GM12878 (cell line): ENCODE measurements at places on chromosomes 2 and 18. TPM values are rescaled to one million over a fixed set of nuclear protein-coding genes. Genes with fewer than 3 reads are reported as not detected.
A peak's percentile ranks its signal among the peaks of the same experiment; 100 is the strongest.

DNA sequence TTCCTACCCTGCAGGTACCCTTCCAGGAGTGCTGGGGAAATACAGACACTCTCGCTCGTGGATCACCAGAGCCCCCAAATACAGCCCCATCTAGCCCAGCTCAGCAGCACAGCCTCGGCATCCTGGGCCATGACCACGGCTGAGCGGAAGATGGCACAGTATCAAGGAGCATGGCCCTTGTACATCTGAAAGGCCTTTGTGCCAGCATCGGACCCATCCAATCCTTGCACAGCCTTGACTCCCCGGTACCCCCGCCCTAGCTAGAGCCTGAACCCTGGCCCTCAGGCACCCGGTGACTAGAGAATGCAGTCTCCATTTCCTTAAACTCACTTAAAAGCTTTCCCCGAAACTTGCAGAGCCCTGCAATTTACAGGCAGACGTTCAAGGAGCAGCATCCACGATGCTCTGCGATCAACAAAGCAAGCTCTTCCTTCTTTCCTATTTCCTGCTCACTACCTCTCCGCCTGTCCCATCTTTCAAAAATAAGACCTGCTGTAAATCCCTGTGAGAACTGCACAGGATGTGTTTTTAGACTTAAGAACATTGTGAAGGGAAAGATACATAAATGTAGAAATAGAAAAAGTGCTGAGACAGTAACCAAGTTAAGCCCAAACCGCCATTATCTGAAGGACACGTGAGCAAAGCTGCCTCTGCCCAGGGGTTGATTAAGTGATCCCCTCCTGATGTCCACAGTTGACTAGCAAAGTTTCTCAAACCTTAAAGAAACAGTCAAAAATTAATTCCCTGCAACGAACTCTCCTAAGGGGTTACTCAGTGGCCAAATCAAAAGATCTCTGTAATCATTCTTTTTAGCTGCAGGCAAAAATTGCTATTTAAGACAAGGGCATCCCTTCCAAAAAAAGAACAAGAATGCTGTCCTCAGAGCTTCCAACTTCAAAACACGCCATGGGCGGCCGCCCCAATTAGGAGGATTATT is 48.5 kb downstream of the ZNF516 start:
- DNase-seq = no peak

DNA sequence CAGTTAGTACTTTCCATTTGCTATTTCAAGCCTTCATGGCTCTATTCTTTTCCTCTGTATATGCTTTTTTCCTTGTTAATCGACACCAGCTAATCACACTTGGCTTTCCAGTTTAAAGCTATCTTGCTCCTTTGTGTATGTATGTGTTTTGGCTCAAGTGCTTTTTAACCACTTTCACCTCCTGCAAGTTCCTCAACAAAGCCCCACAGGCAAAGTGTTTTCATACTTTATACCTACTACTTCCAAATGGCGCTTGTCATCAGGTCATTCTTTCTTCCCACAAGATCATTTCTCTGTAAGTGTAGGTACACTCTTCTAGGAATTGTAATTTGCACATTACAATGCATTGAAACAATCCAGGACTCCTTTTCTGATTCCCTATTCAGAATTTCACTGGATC is 64.0 kb upstream of the FIGN start:
- DNase-seq = no peak

- no peak for DNase-seq
These were observed 112.0 kb downstream of the QPCT start for GRCh38 chr2:37456479-37456878.

- DNase-seq = no peak
These were observed 1.5 kb upstream of the OSGEPL1 start for GRCh38 chr2:189763908-189764661.

GRCh38 chr2:23628926-23629771 is 244.2 kb downstream of the KLHL29 start:
- no peak for DNase-seq

DNA sequence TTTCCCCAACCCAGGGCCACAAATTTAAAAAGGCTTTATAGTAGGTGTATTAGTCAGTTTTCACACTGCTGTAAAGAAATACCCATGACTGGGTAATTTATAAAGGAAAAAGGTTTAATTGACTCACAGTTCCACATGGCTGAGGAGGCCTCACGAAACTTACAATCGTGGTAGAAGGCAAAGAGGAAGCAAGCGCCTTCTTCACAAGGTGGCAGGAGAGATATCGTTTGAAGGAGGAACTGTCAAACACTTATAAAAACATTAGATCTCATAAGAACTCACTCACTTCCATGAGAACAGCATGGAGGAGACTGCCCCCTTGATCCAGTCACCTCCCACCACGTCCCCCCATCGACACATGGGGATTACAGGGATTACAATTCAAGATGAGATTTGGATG is 70.4 kb downstream of the FECH start:
- DNase-seq = no peak

DNA sequence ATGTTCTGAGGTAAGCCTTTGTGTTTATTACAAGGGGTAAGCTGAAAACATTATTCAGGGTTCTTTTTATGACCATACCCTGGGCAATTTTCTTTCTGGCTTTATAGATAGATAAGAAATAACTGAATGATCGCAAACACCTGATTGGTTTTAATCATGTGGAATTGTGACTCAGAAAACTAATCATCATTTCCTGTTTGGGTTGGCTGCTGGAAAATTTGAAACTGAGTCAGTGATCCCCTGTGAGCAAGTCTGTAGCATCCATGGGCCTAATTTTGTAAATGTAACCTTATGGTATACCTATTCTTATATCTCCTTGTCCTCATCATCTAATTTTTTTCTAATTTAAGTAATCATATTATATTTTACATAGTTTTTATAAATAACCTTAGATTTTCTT is 34.3 kb downstream of the CCDC68 start:
- DNase-seq = no peak

DNA sequence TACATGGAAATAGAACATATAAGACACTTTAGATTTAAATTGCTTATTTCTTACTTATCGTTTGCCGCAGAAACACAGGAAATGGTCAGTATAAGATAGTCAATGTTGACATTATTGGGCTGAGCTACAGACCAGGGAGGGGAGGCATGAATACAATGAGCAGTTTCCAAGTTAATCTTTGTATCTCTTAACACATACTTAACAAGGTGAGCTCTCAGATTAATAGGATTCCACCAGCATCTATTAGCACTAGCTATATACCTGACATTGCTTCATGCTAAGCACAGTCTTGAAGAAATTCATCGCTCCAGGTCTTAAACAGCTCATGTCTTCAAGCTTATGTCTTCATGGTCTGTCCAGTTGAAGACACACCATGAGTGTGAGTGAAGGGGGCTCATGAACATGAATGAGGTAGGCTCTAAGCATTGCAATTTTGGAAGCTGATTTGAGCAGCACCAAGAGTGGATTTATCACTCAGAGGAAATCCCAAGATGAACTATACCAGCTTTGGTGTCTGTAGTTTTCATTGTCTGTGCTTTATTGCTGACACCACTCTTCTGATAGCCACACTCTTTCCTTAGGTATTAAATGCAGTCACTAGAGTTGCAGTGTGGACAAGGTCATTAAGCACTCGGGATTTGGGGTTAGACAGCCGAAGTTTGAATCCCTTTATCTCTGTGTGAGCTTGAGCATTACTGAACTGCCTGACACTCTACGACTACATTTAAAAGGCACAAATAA is 359.3 kb upstream of the EPHA4 start:
- no peak for DNase-seq

DNA sequence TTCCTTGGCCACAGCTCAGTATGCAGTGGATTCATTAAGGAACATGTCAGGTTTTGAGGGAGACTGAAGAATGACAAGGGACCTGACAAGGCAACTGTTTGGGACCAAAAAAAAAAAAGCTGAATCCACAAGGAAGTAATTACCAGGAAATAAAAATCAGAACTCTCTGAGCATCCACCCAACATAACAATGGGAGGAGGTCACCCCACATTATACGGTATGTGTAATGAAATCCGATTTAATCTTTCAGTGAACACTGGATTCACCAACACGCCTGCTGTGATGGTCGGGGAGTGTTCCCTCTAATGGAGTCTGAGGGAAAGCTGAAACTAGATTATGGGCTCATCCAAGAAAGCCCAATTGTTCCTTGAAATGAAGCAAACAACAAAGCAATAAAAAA is 329.3 kb downstream of the ETAA1 start:
- no peak for DNase-seq

DNA sequence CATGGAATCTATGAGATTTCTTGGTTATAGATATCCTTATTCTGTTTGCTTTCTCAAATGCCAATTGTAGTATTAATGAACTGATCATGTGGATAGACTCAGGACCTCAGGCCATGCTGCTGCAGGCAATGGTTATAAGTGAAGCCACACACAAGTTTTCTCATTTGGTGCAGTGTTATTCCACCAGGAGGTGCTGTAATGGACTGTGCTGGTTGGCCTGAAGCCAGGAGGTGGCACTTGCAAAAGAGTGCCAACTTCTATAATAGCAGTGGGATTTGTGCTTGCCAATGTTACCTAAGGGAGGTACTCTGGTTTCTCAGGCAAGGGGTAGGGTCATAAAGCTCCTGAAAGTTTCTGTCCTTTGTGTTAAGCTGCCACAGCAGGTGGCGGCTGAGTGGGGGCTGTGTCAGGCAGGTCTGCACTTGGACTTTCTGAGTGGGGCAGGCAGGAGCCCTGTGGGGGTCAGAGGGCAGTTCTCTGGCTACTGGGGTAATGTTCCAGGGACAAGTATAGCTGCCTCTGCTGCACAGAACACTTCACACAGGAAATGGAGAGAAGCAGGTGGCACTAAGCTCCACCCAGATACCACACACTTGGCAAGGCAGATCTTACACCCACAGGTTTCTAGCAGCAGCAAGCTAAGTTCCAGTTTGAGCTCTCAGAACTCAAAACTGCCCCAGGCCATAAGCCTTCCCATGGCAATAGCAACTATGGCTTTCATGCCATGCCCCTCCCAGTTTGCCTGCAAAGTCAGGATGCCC is 352.6 kb upstream of the CWC22 start:
- peak; percentile 64 for DNase-seq

- no peak for DNase-seq
These were observed 85.2 kb downstream of the RBMS1 start for GRCh38 chr2:160408173-160408958.

DNA sequence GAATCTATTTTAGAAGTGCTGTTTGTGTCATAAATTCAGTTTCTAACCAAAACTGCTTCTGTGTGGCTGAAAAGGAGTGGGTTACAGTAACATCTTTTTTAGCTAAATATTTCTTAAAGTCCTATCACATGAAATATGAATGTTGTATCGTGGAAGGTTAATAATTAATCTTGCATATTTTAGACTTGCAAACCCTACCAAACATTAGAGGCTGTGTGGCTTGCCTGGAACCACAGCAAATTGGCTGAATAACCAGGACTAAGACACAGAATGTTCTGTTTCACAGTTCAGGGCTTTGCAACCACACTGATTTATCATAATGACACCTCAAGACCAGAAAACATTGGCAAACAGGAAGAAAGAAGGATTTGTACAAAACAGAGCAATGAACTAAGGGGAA is 208.9 kb upstream of the CNTNAP5 start:
- DNase-seq = no peak

GRCh38 chr2:182971820-182972547 is 66.3 kb downstream of the NCKAP1 start:
- no peak for DNase-seq

- DNase-seq = no peak
These were observed 32.6 kb downstream of the MRPL35 start for GRCh38 chr2:86231680-86232372.

GRCh38 chr2:202848813-202849212 is 22.8 kb downstream of the ICA1L start:
- DNase-seq = no peak

GRCh38 chr2:160621748-160622147 is 128.1 kb upstream of the RBMS1 start:
- no peak for DNase-seq

GRCh38 chr2:177348118-177348654 is 44.4 kb upstream of the AGPS start:
- no peak for DNase-seq

GRCh38 chr2:208148803-208149202 is 2.8 kb upstream of the CRYGB start:
- DNase-seq = no peak

GRCh38 chr2:112728378-112729175 is 7.8 kb downstream of the NT5DC4 start:
- no peak for DNase-seq

- no peak for DNase-seq
These were observed 85.9 kb upstream of the RTN4 start for GRCh38 chr2:55136138-55136541.

GRCh38 chr2:8217468-8218030 is 464.3 kb upstream of the ID2 start:
- no peak for DNase-seq

DNER gene
- not detected in 2 replicates for total RNA-seq

PDE1A gene
- total RNA-seq = not detected in 2 replicates

KANSL1L gene
- total RNA-seq = 4.3 and 4.5 TPM in 2 replicates

C1GALT1C1L gene
- not detected in 2 replicates for total RNA-seq

CFC1 gene
- not detected in 2 replicates for total RNA-seq

MAP3K19 gene
- not detected in 2 replicates for total RNA-seq

LRATD1 gene
- total RNA-seq = 0.05 TPM in 1 of 2 replicates, not detected in the other

AMER3 gene
- total RNA-seq = not detected in 2 replicates

SULT1C4 gene
- total RNA-seq = not detected in 2 replicates

AFTPH gene
- total RNA-seq = 37.9 and 40.0 TPM in 2 replicates

CD302 gene
- total RNA-seq = 2.1 and 2.2 TPM in 2 replicates

FAM110C gene
- total RNA-seq = not detected in 2 replicates
